ENCODE measurements at places on chromosomes 12 and 14. TPM values are rescaled to one million over a fixed set of nuclear protein-coding genes. Genes with fewer than 3 reads are reported as not detected.

GRCh38 chr14:61461808-61462275, 140.5 kb downstream of the PRKCH start:
- peak; percentile 70 for DNase-seq

ASCL1 gene
- polyA plus RNA-seq = 0.09 TPM

DNA sequence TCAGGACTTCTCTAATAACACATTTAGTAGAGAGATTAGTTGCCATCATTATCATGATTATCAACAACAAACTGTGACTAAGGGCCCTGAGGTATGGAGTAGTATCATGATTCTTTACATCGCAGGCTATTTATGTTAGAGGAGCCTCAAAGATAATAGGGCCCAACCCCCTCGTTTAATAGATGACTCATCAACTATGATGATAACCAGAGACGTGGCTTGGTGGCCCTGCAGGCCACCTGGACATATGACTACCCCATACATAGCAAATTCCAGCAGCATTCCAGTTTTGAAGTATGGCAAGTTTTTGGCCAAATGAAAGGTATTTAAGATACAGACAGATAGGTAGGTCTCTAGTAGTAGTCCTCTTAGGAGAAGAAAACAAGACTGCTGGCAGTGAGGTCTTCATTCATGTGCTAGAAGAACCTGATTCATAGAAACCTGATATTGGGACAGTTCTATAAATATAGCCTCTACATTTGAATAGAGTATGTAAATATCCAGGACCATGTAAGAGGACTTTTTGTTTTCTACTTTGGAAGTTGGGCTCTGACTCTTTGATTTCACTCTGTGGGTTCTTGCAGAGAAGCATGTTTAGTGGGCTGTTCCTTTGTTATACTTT, 5.6 kb downstream of the RIC8B start:
- no peak for DNase-seq

GRCh38 chr14:74573421-74574089, 38.5 kb downstream of the LTBP2 start:
- DNase-seq = peak; percentile 16

NUP37 gene
- polyA plus RNA-seq = 34.3 TPM

- DNase-seq = no peak
Measured at GRCh38 chr12:25482625-25483024, 70.5 kb downstream of the LMNTD1 start.

DNA sequence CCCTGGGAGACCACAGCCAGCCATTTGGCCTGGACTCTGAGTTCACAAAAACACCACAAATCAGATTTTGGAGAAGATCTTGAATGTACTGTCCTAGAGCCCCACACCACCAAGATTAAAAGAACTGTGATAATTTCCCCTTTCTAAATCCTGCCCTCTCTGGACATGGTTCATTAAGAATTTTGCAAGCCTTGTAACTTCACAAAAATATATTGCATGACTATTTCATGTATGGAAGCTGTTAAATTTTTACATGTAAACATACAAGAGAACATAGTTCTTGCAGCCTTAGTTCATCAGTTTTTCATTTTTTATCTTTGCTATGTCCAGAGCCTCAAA, 97.0 kb downstream of the SCARB1 start:
- DNase-seq = no peak

GRCh38 chr12:19542606-19543005, 103.3 kb downstream of the AEBP2 start:
- no peak for DNase-seq

DNA sequence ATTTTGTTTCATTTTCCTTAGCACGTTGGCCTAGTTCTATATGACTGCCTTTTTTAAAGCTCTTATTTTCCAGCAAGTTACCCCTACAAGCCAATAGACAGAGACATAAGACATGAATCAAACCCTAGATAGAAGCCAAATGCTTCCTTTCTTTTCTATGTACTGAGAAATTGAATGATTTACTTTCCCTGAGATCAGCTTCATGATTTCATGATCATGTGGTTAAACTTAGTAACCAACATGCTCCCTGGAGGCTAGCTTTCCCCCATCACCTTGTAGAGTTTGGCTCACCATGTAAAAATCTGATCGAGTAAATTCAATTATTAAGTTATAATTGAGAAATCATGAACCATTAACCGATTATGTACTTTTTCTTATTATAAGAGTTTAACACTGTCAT, 148.1 kb upstream of the LRIG3 start:
- DNase-seq = no peak

GRCh38 chr14:42470427-42470719, 863.7 kb downstream of the LRFN5 start:
- DNase-seq = no peak

- no peak for DNase-seq
Measured at GRCh38 chr12:26823390-26823789, 9.6 kb downstream of the ITPR2 start.

Data from right renal pelvis (tissue), 4 donors.